ENCODE measurements at places on chromosomes 4 and X.

DNA sequence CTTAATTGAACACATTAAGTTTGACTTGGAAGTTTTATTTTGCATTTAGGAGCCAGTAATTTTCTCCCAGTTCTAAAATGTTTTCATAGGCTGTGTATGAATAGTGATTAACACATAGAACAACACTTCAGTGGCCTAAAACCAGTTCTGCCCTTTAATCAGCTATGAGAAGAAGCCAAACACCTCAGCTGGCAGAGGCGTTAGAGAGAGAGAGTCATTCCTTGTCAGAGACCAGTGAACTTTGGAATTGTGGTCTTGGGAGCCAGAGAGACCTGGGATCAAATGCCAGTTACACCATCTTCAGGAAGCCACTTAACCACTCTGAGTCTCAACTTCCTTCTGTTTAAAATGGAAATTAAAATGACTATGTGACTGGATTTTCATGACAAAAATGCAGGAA is 39.3 kb upstream of the PRPS2 start:
- DNase-seq: no peak

- no peak for DNase-seq
These were observed 15.4 kb upstream of the CDKL5 start for GRCh38 chrX:18410038-18410437.

GRCh38 chr4:36417146-36417545 is 135.7 kb downstream of the DTHD1 start:
- no peak for DNase-seq

- no peak for DNase-seq
These were observed 61.9 kb upstream of the TCEAL2 start for GRCh38 chrX:102063445-102064074.

DNA sequence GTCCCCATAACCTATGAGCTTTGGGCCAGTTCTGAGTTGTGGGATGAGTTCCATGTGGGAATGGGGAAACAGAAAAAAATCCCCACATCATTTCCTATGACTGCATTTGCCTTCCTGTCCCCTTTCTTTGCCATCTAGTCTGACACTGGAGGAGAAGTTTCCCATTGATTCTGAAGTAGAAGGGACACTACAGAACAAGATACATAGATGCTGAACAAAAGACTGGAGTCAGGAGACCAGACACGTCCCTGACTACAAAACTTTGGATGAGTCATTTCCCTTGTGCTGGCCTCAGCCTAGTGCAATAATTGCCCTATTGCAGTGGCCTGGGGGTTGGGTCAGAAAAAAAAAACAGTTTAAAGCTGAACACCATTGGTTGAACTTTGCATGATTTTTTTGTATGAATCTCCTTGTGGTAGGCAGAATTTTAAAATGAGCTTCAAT is 22.1 kb downstream of the BEX3 start:
- DNase-seq: no peak

DNA sequence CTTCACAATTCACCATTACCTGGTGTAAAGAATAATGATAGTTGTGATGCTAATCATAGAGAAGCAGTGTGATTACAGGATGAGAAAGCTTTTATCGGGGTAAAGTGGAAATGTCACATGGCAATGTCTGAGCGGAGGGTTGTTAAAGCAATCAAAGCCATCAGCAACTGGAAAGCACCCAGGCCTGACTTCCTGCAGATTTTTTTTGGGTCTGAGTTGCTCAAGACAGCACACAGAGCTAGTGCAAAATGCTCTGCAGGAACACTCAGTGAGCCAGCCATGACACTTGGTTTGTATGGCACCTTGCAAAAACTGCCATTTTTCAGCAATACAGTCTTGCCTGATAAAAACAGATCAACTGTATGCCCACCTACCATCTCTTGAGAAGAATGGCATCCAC is 152.9 kb downstream of the COL4A6 start:
- no peak for DNase-seq

Data from ecto neural progenitor cell (in vitro differentiated cells).